Stimulated activated CD8-positive, alpha-beta memory T cell treated with anti-CD3 and anti-CD28 coated beads, Interleukin-7, amount 100 ng/mL, for 48 hours (primary cell): ENCODE measurements at places on chromosomes 6 and 20.

DNA sequence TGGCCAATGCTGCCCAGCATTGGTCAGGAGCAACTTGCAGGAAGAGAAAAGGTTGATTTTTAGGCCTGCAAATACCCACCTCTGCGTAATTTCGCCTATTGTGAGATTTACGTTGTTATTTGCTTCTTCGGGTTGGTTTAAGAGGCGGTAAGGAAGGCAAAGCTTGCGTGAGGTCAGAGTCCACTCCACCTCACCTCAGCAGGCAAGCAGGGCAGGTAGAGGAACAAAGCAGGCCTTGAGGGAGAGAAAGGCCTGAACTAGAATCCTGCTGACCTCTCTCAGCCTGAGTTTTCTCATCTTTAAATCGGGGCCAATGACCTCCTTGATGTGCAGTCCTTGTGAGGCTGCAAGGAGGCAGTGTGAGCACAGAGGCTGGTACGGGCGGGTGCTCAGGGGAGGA, 239.1 kb downstream of the CDC5L start:
- DNase-seq, result no peak

DNA sequence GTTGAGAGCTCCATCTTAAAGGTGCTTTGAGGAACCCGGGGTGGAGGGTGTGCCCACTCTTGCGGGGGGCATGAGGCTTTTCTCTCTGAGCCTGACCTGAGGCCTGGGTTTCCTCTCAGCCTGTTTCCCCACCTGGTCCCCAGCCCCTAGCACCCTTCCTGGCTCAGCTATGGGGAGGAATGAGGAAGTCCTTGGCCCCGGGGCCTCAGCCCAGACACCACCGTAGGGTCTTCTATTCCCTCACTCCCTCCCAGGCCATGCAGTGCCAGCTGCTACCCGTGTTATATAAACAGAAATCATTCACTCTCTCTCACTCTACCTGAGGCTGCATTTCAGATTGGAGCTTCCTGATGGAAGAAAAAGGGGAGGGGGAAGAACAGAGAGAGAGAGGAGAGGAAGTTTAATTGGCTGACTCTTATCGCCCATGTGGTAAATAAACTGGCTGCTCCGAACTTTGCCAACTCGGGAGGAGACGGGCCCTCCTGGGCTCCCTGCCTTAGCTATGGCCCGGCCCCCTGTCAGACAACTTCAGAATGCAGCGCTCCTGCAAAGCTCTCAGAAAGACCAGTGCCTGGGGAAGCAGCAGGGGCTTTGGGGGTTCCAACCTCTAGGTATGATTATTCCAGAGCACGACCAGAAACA, 2.8 kb downstream of the CDH22 start:
- DNase-seq, result no peak

- DNase-seq, result no peak
Observed at GRCh38 chr20:23242556-23243180, 107.9 kb upstream of the NXT1 start.

DNA sequence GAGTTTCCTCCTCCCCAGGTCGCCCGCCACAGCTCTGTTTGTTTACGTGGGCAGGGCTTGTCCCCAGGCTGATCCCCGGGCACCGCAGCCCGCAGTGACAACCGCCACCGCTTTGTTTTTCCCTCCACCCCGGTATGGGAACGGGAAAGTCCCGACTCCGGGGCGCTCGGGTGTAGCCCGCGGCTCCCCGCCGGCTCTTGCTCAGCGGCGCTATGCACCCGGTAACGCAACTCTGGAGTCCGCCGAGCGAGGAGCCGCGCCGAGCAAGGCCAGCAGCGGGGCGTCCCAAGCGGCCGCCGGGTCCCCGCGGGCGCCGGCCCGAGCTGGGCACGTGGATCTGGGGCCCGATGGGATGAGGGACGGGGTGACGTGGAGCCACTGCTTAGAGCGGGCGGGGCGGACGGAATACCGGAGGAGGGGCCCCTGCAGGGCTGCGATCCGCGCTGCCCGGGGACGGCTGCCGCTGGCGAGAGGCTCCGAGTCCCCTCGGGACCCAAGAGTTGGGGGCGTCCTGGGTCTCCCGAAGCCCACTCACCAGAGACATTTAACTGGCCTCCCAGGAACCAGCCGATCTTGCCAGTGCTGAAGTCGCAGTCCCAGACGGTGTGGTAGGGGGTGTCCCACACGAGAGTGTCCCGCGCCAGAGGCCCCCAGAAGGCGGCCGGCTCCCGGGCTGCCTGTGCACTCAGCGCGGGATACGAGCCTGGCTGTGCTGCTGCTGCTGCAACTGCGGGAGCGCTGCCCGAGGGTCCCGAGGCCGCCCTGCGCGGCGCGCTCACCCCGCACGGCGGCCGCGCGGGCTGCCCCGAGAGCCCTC, 497 bp downstream of the ACSS1 start:
- DNase-seq, result peak; percentile 64

- peak; percentile 20 for DNase-seq
Observed at GRCh38 chr6:131281471-131282270, 146.4 kb downstream of the AKAP7 start.

DNA sequence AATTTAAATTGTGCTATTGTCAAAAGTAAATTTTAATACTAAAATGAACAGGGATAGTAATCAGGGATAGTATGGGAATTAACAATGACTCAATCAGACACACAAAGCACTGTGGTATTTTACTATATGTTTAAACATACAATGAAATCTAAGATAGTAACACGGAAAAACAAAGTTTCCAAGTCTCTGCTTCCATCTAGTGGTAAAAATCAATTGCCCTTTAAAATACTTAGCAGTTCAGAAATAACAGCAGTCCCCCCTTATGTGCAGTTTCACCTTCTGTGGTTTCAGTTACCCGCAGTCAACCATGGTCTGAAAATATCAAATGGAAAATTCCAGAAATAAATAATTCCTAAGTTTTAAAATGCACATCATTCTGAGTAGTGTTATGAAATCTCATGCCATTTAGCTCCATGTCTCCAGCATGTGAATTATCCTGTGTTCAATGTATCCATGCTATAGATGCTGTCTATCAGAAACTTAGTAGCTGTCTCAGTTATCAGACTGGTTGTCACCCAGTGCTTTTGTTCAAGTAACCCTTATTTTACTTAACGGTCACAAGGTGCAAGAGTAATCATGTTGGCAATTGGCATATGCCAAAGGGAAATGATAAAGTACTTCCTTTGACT, 58.5 kb downstream of the AHI1 start:
- no peak for DNase-seq

DNA sequence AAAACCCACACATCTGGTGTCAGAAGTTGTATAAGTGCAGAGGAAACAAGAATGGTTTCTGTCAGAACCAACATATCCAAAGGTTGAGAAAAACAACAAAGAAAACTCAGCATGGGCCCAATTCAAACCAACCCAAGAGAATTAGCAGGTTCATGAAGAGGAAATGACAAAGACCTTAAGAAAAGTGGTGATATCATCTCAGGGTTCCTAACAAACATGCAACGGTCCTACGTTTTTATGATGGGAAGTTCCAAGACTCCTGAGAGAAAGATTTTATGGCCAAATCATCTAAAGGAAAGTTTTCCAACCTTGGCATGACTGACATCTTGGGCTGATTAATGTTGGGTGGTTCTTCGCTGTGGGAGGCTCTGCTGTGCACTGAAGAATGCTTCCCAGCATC, 23.0 kb downstream of the TFB1M start:
- no peak for DNase-seq

- DNase-seq, result no peak
Observed at GRCh38 chr6:130760006-130760405, 67.2 kb upstream of the SMLR1 start.

DNA sequence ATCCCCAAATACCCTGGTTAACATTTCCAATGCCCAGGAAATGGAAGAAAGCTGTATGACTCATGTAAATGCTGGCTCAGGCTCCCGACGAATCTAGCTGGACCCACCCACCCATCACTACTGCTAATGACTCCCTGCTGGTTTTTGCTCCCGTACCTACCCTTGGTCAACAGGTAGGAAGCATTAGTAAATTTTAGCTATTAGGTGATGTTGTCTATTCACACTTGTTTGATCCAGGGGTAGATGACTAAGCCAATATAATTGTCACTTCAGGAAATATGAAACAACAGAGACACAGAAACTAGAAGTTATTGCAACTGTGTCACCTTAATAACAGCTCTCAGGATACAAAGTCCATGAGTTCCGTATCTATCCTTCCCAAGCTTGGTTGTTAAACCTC, 94.4 kb upstream of the BEND6 start:
- DNase-seq, result no peak

GRCh38 chr20:45913116-45913515, 1.2 kb upstream of the PLTP start:
- no peak for DNase-seq

DNA sequence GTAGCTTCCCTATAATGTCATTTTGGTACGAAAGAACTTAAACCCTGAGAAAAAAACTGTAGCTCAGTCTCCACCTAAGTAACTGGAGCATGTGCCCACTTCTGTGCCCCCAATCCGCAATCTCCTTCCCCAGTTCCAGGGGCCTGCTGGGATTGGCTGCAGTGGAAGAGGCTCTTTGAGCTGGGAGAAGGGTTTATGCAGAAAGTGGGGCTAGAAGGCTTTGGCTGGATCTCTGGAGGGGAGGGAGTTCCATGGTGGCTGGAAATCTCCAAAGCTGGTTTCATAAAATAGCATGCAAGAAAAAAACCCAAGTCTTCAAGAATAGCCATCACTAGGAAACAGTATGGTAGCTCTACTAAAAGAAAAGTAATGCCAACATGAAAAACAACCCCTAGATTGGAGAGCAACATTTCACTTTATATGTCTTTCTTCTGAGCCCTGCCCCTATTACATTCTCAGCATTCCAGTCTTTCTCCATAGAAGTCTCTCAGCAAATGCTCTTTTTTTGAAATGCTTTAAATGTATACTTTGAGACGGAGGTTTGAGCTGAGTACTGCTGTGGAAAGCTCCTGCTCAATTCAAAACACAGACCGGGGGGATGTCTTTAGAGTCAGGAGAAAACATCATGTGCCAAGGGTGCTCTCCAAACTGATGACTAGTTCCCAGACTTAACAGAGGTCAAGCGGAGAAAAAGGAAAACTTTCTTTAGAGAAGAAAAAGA, 36.0 kb upstream of the FOXO3 start:
- no peak for DNase-seq

- no peak for DNase-seq
Observed at GRCh38 chr6:68473433-68474210, 161.5 kb upstream of the ADGRB3 start.

GRCh38 chr6:82080767-82081166, 166.8 kb downstream of the IBTK start:
- DNase-seq, result no peak

DNA sequence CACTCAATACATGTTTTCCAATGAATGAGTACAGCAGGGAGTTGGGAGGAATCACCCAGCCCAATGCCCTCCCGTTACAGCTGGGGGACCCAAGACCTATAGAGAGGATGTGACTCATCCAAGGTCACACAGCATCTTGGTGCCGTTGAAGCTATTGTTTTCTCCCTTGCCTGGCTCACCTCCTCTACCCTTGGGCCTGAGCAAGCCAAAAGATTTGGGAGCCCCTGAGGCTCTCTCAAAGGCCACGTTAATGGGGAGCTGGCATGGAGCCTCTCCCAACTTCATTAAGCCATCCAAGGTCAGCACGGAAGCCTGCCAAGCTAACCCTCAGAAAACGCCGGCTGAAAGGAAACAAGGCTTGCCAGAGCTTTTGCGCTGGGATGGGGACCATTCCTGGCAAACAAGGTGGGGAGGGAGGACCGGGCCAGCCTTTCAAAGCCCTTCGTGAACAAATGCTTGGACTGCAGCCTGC, 30.4 kb downstream of the KCNB1 start:
- no peak for DNase-seq

DNA sequence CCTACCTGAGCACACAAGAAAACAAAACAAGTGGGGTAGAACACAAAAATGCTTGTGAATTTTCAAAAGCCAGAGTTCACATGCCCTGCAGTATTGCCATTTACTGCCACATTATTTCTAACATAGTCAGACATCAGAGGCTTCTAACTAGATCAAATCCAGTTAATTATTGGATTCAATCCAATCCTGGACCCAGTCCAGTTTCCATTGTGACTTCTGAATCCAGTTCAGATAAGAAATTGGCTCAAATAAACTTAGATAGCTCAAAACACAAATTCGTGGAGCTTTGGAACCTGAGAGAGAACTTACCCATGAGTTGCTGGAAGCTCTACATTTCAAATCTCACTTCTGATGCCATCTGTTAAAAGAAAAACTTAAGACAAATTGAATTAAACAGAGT, 85.2 kb upstream of the ANKEF1 start:
- no peak for DNase-seq

GRCh38 chr6:44702292-44702691, 314.8 kb downstream of the CDC5L start:
- DNase-seq, result no peak
